Stimulated activated CD8-positive, alpha-beta memory T cell treated with anti-CD3 and anti-CD28 coated beads, Interleukin-15, amount 100 ng/mL, for 1 hour (primary cell): ENCODE measurements at places on chromosomes 2 and 18.

GRCh38 chr2:237935740-237936452 is 30.9 kb upstream of the UBE2F start:
- DNase-seq = no peak

DNA sequence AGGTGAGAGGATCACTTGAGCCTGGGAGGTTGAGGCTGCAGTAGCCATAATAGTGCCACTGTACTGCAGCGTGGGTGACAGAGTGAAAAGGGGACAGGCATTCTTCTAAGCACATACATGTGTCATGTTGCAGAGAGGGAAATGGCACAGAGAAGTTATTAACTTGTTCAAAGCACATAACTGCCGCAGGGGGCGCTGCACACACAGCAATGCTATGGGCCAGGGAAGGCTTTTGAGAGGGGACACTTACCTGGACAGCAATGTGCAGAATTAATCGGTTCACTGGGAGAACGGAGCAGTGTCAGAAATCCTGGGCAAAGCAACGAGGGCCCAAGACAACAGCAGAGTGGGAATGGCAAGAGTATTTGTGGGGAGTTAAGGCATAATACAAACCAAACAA is 2.4 kb downstream of the SCYGR8 start:
- DNase-seq = no peak

- no peak for DNase-seq
Observed at GRCh38 chr2:217103752-217104545, 244.1 kb upstream of the TNP1 start.

GRCh38 chr2:147224070-147224469 is 620.8 kb upstream of the ACVR2A start:
- no peak for DNase-seq

DNA sequence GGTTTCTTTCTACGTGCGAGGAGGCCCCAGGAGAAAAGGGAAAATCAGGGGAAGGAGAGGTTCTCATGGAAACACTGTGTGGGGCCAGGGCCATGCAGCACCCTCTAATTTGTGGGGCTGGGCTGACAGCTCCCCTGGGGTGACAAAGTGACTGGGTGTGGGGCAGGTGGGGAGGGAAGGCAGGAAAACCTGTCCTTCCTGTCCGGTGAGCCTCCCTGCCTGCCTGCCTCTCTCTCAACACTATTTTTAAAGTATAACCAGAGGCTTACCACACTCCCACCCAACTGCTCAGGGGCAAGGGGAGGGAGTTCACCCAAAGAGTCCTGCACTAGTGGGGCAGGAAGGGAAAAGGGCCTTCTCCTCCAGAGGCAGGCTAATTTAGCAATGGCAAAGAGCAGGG is 10.5 kb upstream of the EPAS1 start:
- DNase-seq = no peak

DNA sequence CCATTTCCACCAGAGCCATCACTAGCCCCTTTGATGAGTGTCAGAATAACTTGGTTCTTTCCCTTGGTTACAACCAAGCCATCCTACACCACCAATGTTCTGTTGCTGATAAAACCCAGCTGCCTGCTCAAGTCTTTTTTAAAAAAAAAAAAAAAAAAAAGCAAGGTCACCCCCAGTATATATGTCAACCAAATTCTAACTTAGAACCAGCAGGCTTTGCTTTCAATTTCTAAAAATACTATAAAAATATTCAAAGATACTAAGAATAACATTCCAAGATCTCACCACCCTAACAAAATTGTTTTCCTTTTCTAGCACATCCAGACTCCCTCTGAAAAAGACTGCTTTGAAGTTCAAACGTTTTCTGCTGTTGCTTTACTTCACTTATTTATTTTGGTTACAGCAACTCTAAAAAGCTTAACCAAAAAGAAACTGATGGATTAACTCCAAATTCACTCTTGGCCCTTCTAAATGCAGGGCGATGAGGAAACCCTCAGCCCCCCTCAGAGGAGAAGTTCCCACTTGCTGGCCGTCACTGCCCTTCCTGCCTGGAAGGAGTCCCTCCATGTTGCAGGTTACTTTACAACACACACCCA is 10.9 kb downstream of the UXS1 start:
- DNase-seq = no peak

DNA sequence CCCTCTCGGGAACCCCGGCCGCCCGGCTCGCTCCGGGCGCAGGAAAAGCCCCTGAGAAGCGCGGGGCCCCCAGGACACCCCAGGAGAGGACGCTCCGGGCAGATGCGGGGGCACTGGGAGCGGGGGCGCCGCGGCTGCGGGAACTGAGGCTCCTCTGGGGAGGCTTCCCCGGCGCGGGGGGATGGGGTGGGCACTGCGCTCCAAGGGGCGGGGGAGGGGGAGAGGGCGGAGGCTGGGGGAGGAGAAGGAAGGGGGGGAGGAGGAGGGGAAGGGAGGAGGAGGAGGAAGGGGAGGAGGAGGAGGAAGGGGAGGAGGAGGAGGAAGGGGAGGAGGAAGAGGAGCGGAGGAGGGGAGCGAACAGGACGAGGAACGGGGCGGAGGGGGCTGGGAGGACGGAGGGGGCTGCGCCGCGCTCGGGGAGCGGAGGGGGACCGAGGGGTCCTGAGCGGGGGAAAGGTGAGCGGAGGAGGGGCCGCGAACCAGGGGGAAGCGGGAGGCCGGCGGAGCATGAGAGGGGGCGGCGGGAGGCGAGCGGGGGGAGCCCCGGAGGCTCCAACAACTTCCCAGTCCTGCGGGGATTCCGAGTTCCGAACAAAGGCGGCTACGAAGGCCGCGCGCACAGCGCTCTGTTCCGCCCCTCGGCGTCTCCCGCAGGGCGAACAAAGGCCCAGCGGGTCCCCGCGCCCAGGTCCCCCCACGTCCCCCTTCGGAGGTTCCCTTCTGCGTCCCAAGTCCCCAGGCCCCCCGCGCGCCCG is 742 bp downstream of the PXDN start:
- DNase-seq = no peak

DNA sequence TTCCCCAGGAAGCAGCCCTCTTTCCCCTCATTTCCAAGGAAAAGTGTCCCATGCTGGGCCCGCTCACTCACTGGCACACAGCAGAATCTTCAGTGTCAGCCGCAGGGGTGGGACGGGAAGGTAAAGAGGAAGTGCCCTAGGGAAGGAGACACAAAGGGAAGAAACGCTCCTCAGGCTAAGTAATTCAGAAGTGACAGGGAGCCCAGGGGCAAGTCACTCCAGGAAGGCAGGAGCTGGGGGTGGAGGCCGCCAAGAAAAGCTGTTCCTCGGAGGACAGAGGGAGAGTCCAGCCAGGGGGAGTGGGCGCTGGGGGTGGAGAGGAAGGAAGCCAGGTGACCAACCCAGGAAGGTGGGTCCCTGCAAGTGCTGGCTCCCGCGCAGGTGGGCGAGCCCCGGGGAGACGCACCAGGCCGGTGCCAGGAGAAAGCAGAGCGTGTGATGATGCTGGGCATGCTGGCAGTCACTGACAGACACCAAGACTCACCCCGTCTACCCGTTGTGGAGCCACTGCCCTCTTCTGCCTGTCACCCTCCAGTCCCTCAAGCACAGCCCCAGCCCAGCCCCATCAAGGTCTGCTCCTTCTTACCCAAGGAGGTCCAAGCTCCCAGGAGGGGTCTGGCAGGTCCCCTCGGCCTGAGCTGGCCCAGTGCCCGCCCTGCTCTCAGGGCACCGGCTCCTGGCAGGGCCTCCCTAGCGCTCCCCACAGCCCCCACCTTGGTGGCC is 21.7 kb downstream of the HDAC4 start:
- no peak for DNase-seq

DNA sequence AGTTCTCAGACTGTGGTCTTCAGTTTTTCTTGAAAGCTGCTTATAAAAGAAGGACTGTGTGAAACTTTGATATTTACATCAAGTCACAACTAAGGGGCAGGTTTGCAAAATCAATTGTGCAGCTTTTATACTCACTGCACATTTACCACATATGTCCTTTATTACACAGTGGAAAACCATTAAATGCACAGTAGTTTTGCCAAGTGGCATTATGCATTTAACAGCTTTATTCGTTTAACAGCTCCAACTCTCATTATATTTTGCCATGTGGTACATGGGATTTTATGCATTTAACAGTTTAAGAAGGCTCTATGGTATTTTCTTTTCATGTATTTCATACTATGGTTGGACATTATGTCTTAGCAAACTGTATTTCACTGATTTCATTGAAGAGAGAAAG is 135.6 kb downstream of the SATB2 start:
- DNase-seq = no peak

GRCh38 chr2:141968433-141968832 is 162.4 kb downstream of the LRP1B start:
- DNase-seq = no peak

GRCh38 chr18:77815666-77816338 is 566.2 kb downstream of the GALR1 start:
- no peak for DNase-seq

- DNase-seq = no peak
Observed at GRCh38 chr18:35045121-35045520, 3.9 kb downstream of the MAPRE2 start.

- no peak for DNase-seq
Observed at GRCh38 chr2:9032536-9033255, 29.2 kb upstream of the MBOAT2 start.

DNA sequence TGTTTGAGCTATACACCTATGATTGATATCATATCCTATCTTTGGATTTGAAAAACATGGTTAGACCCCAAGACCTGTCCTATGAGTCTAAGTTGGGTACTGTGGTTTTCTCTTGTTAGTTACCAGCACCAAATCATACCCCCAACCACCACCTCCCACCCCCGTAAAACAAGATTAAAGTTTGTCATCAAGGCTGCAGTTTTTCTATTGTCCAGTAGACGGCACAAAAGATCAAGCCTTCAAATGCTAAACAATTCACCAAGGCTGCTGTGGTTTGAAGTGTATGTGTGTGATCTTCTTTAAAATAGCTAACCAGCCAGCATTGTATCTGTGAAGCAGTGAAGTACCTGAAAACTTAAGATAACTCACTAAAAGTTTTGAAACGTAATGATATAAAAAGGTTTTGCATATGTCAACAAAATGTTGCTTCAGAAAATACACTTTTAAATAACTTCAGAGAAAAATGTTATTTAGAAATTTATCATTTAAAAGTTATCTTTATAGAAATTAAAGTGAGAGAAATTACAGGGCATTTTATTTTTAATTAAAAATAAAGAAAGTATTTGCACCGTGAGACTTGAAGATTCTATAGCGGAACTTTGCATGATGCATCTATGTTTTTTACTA is 5.8 kb upstream of the MEIS1 start:
- DNase-seq = no peak

GRCh38 chr18:13871701-13872100 is 43.6 kb downstream of the MC2R start:
- DNase-seq = no peak

DNA sequence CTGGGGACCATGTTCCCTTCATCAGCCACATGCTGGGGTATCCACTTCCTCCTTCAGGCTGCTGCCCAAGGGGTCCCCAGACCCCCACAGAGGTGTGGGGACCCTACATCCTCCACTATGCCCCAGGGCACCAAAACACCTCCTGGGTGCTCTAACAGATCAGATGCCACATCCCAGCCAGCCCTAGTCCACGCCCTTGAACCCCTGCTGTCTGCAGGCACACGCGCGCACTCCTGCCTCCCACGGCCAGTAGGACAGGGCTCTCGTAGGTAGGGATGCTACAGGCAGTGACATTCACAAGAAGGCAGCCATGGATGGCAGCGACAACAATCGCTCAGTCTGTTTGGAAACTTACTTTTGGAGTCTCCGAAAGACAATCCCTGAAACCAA is 3.0 kb upstream of the GPC1 start:
- DNase-seq = no peak

DNA sequence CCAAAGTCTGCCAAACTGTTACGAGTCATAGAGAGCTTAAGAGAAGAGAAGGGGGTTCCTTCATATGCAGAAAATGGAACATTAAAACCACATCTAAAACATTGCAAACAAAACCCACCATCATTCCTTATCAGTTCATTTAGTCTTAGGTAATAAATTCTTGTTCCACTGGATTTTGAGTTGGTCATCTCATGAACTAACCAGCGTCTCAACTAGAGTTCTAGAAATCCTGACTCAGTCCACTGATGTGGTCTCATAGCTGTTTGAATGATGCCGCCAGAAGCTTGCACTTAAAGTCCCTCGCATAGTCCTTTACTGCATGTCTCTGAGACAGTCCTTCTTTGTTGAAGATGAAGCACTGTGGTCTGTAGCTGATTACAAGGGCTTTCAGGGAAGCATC is 15.0 kb upstream of the CAB39 start:
- no peak for DNase-seq

GRCh38 chr2:148875387-148876051 is 492 bp downstream of the KIF5C start:
- no peak for DNase-seq

- DNase-seq = no peak
Observed at GRCh38 chr2:163768881-163769695, 33.3 kb upstream of the FIGN start.

DNA sequence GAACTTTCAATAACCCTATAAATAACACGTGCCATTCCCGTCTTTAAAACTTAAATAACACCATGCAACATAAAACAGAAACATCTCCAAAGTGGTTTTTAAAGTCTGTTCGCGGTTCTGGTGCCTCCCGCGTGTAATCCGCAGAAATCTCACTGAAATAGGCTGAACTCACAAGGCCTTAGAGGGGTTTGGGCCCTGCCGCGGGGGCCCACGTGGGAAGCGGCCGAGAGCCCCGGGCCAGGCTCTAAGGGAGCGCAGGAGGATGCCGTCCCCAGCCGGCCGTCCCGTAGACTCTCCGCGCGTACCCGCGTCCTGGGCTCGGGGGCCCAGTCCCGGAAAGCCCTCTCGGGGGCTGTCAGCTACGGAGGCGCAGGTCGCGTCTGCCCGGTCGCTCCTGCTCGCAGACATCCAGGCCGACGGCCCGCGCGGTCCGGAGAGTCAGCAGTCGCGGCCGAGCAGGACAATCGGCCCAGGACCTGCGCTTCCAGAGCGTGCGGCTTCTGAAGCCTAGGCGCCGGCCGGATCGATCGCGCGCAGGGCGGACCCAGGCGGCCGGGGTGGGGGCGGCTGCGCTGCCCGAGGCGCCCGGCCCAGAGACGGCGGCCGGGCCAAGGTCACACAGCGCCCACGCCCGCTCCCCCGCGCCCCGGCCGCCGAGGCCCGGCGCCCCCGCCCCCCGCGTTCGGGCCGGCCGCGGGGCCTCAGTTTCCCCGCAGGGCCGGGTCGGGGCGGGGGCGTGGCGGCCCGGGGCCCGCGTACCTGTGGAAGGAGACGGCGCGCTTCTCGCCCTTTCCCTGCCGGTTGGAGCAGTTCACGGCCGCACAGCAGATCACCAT is 558 bp downstream of the THAP4 start:
- DNase-seq = no peak
